ENCODE measurements at places on chromosomes 16 and 17. TPM values are rescaled to one million over a fixed set of nuclear protein-coding genes. Genes with fewer than 3 reads are reported as not detected.

GRCh38 chr17:55154101-55154500 lies 110.7 kb upstream of the HLF start:
- DNase-seq: no peak

DNA sequence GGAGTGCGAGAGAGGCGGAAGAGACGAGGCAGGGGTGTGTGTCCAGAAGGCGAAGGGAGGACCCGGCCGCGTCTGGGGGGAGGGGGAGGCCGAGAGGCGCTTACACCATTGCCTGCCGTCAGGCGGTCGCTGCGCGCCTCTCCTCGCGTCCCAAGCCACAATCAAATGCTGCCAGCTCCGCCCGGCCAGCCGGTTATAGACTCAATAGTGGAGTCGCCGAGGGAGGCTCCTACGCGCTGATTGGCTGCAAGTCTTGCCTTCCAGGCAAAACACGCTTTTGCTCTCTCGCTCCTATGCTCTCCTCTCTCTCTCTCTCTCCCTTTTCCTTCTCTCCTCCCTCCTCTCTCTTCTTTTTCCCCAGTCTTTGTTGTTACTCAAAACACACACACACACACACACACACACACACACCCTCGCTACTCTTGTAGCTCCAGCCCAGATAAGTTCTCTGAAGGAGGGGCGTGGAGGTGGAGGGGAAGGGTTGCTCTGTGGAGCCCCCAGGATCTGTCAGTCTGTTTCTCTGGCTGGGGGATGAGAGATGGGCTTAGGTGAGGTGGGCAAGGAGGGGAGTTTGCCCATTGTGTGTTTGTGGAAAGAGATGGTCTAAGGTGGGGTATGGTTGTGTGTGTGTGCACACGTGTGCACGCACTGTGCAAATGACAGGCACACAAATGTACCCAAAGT lies at the start of gene DLX3:
Gene DLX3 (minus strand): TSS at position 170 of the 684 bp plus-strand sequence. CDS start 226 bp downstream, outside the sequence.
- peak; percentile 63 for DNase-seq

- DNase-seq: peak; percentile 81
These were observed 369.2 kb downstream of the CDH13 start for GRCh38 chr16:82995924-82996441.

The CALB2 gene
- total RNA-seq: 50.4 TPM

The HSPB9 gene
- not detected for total RNA-seq
